Activated CD4-positive, alpha-beta T cell treated with anti-CD3 and anti-CD28 coated beads for 4 hours (primary cell): ENCODE measurements at places on chromosomes 5 and 9.
A peak's percentile ranks its signal among the peaks of the same experiment; 100 is the strongest.

GRCh38 chr5:141800617-141801016 is 77.6 kb downstream of the PCDH1 start:
- no peak for DNase-seq

- DNase-seq, result no peak
Measured at GRCh38 chr9:96270236-96270744, 31.7 kb downstream of the HSD17B3 start.

- DNase-seq, result no peak
Measured at GRCh38 chr5:150235500-150235854, 45.6 kb downstream of the SLC6A7 start.

- DNase-seq, result no peak
Measured at GRCh38 chr5:100188339-100188738, 346.8 kb upstream of the FAM174A start.

DNA sequence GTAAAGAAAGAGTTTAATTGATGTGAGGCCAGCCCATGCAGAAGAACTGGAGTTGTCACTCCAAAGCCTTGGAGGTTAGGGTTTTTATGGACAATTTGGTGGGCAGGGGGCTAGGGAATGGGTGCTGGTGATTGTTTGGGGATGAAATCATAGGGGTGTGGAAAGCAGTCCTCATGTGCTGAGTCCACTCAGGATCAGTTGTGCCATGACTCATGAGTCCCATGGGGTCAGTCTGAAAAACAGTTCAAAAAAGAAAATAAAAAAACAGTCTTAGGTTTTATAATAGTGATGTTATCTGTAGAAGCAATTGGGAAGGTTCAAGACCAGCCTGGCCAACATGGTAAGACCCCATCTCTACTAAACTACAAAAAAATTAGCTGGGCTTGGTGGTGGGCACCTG is 162.3 kb downstream of the KDM4C start:
- DNase-seq, result no peak

DNA sequence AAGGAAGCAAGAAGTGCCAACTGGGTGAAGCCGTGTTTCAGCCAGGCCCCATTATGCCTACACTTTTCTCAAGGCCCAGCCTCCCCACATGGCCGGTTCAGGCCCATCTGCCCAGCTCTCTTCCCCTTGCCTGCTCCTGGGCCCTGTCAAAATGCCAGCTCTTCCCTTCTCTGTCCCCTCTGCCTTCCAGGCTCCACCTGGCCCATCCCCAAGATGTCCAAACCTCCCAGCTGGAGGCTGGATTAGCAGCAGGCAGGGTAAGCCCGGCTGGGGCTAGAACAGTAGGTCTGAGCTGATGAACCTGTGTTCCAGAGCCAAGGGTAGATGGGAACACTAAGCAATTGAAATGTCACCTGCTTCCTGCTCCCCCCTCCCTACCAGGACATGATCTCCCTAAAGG is 64.1 kb upstream of the HSPA9 start:
- DNase-seq, result no peak

- no peak for DNase-seq
Measured at GRCh38 chr9:36748322-36748899, 175.7 kb downstream of the MELK start.

GRCh38 chr9:12703996-12704395 is 10.8 kb downstream of the TYRP1 start:
- DNase-seq, result no peak

DNA sequence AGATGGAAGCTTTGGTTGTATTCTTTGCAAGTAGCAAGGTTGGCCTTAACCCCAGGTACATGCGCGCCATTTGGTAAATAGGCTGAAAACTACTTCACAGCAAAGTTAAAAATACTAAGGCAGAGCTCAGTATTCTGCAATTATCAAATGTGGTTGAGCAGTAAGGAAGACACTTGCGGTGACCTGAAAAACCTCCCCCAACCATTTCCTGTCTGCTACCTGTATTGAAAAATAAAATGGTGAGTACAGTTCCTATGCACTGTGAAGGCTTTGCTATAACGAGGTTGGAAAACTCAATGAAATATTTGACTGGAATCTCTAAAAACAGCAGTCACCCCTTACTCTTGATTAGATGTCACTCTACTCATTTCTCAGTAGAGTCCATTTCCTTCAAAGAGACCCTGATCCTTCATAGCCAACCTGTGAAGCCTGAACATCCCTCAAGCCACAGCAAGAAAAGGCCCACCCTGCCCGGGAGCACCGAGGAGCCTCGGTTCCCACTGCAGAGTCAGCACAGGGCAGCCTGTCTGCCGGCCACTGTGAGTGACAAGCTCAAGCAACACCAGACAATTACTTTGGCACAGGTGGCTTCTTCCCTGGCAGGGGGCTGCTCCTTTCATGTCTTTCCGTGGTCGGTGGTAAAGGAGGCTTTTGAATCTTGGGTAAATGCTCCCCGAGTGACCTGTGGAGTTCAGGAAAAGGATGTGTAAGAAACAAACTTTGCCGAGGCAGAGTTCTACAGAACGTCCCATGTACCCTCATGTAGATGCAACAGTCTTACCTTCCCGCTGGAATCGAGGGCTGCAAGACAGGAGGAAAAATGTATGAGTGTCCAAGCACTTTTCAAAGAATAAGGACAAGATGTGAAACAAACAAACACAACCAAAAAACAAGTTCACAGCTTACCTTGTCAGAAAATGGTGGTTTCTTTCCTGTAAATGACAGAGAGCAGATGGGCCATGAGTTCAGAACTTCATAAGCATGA is 29.6 kb downstream of the C5orf58 start:
- DNase-seq, result no peak

DNA sequence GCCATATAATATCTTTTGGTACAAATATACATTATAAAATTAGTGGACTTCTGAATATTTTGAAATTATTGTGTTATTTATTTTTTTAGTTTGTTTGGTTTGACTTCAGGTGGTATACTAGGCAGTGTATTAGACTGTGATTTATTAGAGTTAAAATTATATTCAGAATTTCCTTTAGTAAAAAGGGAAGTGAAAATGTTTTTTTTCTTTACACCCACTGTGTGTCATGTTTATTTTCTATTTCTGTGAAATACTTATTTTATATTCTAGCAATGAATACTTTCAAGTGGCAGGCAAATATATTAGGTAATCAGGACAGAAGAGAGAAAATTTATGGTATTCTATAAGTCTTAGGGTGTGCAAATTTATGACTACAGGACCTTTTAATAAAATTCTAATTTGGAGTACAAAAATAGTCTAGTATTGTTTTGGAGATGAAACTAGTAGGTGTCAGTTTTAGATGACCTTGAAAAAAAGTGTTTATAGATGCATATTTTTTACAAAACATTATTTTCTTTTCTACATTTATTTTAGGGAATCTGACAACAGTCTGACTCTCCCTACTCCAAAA is 8.8 kb downstream of the CSNK1G3 start:
- DNase-seq, result no peak

DNA sequence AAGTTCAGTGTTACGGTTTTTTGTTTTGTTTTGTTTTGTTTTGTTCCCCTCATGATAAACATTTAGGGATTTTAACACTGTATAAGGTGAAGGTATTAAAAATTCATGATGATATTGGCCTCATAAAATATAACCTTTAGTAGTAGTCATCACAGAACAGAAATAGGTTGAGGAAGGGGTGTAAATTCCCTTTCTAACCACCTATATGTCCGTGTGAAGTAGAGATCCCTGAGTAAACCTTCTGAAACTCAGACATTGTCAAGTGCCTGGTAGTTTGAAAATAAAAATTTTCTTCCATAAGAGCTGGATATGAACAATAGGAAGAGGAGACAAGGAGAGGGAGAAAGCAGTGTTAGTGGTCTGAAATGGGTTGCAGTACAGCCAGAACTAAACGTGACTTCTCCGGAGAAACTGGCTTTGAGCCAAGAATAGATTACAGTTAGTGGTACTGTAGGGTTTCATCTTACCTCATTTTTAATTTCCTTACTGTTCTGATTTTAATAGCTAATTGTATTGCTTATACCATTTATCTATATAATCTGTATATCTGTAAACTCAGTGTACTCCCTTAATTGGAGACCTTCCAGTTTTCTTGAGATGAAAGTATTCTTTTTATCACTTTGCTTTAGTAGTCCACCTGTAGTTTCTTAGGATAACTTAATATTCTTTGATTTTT is 18.3 kb downstream of the UGCG start:
- no peak for DNase-seq

GRCh38 chr5:74093561-74093960 is 467.6 kb downstream of the ARHGEF28 start:
- no peak for DNase-seq

GRCh38 chr9:104923740-104924139 is 4.2 kb downstream of the ABCA1 start:
- DNase-seq, result no peak

GRCh38 chr5:84028093-84028492 is 307.4 kb upstream of the HAPLN1 start:
- no peak for DNase-seq

- no peak for DNase-seq
Measured at GRCh38 chr5:158979749-158980521, 119.8 kb downstream of the EBF1 start.

DNA sequence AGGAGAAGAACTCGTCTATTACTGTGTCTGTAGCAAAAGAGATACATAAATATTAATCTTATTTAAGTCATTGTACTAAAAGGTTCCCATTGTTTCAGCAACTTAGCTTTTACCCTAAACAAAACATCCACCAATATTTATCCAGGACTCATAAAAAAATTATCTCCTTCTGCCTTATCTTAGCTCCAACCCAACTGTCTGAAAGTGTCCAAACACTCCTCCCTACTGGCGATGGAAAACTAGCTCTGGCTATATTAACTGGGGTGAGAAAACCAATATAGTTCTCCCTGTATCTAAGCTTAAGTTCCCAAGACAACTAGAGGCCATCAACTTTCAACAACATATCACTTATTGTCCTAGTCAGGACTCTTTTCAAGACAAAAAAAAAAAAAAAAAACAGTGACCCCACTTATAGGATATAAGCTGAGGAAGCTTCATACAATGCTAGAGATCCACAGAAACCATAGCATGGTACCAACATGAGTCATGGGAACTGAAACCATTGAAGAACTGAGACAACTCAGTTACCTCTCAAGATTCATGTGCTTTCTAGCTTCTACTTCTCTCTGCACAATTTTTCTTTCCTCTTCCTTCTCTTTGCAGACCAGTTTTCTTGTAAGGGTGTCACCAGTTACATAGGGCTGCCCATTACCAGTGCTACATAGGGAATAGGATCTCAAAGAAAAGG is 150.7 kb upstream of the RASA1 start:
- no peak for DNase-seq

GRCh38 chr9:88808019-88808656 is 183.1 kb upstream of the S1PR3 start:
- no peak for DNase-seq

DNA sequence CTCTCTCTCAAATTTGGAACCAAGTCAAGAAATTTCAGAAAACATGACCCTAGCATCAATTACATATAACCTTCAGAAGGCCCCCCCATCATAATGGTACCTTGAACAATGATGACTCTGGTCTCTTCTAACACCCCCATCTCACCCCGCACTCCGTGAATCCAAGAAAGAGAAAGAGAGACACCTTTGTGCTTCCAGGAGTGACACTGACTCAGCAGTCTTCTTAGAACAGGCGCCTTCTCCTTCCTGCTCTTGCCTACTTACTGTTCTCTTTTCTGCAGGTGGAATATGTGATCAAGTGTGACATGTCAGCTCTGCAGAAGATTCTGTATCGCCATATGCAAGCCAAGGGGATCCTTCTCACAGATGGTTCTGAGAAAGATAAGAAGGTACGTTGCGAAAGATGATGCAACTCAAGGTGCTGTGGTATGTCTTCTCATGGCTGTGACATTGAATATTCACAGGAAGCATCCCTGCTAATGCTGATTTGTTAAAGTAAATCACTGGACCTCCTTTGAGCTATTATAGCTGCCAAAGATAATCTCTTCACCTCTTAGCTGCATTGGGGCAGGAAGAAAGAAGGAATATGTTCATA is 81.3 kb downstream of the SMARCA2 start:
- no peak for DNase-seq

- DNase-seq, result no peak
Measured at GRCh38 chr9:97591535-97591934, 41.6 kb downstream of the TSTD2 start.

GRCh38 chr5:154403234-154403633 is 42.6 kb upstream of the SAP30L start:
- DNase-seq, result no peak

GRCh38 chr5:76174101-76174500 is 90.9 kb downstream of the SV2C start:
- DNase-seq, result no peak

- no peak for DNase-seq
Measured at GRCh38 chr5:159764283-159765134, 151.8 kb upstream of the ADRA1B start.

DNA sequence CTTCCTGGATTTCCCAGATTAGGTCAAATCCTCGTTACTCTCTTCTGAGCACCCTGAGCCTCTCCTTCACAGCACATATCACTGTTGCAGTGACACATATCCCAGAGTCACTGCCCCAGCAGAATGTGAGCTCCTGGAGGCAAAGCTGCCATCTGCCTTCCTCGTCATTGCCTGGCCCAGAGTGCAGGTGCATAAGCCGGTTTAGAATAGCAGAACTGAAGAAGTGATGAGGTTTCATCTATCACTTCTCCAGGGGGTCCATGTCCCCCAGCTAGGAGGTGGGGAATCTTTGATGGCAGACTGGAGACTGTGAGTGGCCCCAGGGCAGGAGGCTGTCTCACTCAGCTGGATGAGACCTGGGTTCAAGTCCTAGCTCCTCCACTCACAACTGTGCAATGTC is 25.8 kb downstream of the NIPAL4 start:
- no peak for DNase-seq

- DNase-seq, result no peak
Measured at GRCh38 chr5:177524941-177525655, 8.3 kb upstream of the DDX41 start.

- peak; percentile 36 for DNase-seq
Measured at GRCh38 chr5:96809921-96810320, 2.2 kb upstream of the ERAP1 start.

DNA sequence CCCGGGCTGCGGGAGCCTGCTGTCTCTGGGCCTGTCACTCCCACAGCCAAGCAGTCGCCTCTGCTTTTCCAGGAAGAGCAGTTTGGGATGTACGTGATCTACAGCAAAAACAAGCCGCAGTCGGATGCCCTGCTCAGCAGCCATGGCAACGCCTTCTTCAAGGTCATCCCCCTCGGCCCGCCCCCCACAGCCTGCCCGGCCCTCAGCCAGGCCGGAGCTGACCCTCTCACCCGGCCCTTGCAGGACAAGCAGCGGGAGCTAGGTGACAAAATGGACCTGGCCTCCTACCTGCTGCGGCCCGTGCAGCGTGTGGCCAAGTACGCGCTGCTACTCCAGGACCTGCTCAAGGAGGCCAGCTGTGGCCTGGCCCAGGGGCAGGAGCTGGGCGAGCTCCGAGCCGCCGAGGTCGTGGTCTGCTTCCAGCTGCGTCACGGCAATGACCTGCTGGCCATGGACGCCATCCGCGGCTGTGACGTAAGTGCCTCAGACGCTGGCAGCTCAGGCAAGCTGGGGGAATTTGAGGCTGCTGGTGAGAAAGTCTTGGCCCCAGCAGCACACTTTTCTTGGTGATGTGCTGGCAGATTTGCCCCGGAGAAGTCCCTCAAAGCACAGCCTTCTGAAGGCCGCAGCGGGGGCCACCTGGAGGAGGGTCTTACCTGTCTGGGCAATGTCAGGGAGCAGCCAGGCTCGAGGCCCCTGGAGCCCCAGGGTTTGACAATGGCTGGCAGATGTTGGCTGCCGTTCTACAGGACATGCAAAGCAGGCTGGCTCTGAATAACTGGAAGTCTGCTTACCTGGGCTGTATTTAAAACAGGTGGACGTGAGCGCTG is 20.1 kb upstream of the LRRC14B start:
- DNase-seq, result no peak
